ENCODE measurements at places on chromosomes 4 and X. TPM values are rescaled to one million over a fixed set of nuclear protein-coding genes. Genes with fewer than 3 reads are reported as not detected.
A peak's percentile ranks its signal among the peaks of the same experiment; 100 is the strongest.

DNA sequence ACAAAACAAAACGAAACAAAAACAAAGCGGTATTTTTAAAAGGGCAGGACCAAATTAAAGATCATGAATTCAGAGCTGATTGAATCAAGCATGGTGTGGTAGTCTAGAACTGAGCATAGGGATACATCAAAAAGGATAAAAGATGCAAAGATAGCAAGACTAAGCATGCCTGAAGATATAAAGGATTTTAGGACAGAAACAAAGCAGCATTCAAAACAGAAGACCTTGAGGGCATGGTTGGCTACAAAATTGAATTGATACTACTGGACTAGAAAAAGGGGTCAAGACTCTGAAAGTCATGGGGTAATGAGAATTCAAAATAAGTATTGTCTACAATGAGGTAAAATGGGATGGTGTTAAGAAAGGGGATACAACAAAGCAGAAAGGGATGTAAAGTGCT, 41.6 kb downstream of the RAB33A start:
- DNase-seq, result no peak

DNA sequence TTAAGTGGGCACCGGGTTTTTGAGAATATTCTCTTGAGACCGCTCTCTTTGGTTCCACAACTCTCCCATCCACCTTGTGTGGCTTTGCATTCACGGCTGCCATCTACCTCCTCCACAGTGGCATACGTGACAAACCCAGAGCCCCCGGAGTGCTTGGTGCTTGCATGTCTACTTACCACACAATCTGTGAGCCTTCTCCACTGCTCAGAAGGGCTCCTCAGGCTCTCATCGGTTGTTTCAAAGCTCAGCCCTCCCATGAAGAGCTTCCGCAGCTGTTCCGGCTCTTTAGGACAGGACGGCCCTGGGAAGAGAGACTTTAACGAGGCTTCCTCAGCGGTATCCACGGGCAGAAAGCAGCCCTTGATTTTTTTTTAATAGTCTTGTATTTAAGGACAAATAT, 167.6 kb upstream of the ANK2 start:
- no peak for DNase-seq

GRCh38 chr4:101441446-101441845, 94.1 kb upstream of the PPP3CA start:
- peak; percentile 25 for DNase-seq

Gene MAGEA2
- total RNA-seq, result not detected

Gene DOK7
- total RNA-seq, result 0.54 TPM

Gene GAR1
- total RNA-seq, result 4.8 TPM

Gene MTCP1
- total RNA-seq, result 7.4 TPM

Gene SPATA18
- total RNA-seq, result 2.1 TPM
